ENCODE measurements at places on chromosomes 13 and 19.

GRCh38 chr19:801861-802497, 4.7 kb downstream of the PTBP1 start:
- DNase-seq = no peak

DNA sequence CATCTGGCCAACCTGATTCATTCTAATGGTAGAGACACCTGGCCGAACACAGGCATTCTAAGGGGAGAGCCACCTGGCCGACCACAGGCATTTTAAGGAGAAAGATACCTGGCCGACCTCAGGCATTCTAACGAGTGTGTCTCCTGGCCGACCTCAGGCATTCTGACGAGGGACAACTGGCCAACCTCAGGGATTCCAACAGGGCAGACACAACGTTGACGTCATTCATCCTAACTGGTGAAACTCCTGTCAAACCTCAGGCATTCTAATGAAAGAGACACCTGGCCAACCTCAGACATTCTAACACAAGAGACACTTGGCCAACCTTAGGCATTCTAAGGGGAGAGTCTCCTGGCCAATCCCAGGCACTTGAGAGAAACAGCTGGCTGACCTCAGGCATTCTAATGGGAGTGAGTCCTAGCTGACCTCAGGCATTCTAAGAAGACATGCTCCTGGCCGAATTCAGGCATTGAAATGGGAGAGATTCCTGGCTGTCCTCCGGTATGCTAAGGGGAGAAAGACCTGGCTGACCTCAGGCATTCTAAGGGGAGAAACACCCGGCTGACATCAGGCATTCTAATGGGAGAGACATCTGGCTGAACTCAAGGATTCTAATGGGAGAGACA, 1352.5 kb downstream of the UQCRFS1 start:
- DNase-seq = no peak

DNA sequence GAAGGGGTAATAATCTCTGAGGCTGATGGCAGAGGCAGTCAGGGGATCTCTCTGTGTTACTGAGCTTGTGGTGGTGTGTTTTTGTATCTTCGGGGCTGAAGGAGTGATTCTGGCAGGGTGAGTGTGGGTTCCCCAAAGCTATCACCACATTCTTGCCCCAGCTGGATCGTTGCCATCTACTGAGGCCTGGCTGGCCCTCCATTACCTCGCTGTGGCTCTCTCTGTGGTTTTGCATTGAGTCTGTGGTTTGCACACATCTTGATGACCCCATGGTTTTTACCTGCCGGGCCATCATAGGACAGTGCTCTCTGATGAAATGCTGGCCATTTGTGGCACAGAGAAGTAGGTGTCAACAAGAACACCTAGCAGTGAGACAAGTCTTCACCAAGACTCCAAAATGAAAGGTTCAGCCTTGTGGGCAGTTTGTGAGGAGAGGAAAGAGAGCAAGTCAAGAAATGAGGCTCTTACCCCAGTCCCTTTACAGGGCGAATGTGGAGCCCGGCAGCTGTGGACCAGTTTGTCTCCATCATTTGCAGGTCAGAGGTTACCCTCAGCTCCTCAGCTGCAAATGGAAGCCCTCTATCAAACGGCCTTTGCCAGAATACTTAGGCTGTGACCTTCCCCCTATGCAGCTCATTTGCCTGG, 69.0 kb upstream of the NPAS1 start:
- no peak for DNase-seq

GRCh38 chr13:97233499-97233898, 11.4 kb downstream of the MBNL2 start:
- DNase-seq = no peak

DNA sequence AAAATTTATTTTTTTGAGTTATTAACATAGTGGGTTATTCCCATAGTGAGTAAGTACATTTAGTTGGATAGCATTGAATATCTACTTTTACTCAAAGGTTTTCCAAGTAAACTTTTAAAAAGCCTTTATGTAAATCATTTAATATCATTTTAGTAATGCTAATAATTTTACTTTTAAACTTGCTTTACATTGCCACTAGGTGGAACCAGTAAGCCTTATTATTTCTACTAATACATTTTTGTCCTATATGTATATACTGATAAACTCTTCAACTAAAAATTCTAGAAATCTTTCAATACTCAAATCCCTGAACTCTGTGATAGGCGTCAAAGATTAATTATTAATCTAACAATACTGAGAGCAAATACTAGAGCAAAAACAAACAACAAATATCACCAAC, 1709.2 kb upstream of the PCDH20 start:
- DNase-seq = no peak
